ENCODE measurements at places on chromosomes 2 and 18.
A peak's percentile ranks its signal among the peaks of the same experiment; 100 is the strongest.

GRCh38 chr2:15159751-15160177 is 401.4 kb downstream of the NBAS start:
- peak; percentile 56 for DNase-seq

DNA sequence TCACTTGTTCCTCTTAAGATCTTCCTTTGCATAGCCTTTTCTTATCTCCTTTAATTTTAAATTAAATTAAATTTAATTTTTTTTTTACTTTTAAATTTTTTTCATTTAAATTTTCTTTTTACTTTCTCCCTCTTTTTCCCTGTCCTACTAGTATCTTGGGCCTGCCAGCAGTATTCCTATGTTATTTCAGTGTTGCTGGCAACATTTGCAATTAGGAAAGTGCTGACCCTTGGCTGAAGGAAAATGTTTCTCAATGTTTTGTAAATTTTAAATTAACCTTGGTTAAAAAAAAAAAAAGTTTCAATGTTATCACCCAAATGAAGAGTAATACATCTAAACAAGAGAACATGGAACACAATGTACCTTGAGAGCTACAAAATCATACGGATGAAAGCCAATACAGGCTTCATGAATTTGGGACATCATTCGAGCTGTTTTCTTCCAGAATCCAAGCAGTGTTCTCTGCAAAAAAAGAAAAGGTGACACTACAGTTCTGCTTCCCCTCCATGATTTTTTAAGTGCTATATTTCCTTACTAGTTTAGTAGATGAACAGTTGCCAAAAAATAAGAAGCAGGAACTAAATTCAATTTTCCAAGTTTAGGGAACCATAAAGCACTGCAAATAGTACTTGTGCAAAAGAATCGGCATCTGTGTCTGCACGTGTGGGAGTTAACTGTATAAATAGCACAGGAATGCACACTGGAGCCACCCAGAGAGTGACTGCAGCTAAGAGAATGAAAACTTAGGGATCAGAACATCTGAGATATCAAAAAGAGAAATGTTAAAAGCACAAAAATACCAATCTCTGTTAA is 55.8 kb downstream of the ICA1L start:
- DNase-seq, result peak; percentile 56

DNA sequence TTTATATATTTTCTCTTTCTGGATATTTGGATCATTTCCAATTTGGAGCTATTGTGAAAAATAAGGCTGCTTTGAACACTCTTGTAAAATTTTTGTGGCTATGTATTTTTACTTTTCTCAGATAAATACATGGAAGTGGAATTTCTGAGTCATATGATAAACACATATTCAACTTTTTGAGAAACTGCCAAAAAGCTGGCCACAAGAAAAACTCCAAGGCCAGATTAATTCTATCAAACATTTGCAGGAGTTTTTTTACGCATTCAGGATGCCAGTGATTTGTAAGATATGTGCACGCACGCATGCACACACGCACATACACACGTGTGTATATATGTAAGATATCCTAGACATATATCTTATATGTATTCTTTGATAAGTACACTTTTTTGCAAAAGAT is 477.5 kb upstream of the SPHKAP start:
- DNase-seq, result no peak

DNA sequence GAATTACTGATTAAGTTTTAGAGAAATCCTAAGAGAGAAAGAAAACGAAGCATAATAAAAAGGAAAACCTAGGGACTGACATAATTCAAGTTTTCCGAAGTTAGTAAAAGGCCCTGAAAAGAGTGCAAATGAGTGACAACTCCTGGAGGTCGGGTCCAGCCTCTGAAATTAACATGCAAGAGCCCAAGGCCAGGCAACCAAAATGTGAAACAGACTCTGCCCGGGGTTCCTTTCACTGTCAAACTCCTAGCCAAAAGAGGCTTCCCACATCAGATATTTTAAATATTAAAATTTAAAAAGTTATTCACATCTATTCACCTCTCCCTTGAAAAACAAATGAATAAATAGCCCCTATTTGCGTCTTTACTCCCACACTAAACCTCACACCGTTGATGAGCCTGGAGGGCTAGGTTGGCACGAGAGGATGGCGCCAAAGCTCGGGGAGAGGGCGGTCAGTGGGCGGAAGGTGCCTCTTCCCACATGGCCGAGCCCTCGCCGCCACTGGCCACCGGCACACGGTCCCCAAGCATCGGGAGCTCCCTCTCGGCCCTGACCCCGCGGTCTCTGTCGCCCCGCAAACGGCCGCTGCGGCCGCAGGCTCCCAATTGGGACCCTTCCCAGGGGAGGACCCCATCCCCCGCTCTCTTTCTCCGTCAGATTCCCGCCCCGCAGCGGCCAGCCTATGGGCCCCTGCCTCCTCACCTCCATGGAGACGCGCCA is 630 bp downstream of the PPM1G start:
- peak; percentile 8 for DNase-seq

DNA sequence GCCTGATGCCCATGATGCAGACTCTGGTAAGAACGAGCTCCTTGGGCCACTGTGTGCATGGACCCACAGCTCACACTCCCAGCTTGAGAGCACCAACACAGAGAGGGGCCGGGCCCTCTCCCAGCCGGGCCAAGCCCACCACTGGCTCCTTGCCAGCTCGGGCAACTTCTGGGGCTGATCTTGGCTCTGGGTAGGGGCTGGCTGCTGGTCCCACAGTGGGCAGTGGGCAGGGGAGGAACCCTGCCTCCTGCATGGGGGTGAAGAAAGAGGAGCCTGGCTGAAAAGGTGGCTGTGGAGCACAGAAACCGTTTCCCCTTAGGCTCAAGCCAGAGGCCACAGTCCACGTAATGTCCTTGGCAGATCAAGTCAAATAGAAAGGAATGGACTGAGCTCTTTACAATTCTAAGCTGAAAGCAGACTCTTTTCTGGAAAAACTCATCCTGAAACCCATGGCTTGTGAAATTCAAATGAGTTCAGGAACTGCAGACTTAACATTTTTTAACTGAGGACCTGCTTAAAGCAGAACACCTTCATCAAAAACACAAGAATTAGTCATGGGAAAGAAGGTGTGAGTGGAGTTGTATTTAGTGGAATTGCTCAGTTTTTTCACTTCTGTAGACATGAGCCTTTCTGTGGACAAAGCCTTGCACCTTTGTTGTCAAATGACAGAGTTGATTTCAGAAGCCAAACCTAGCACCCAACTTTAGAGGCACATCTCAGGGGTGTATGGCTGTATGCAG is 104.9 kb downstream of the STPG4 start:
- no peak for DNase-seq

DNA sequence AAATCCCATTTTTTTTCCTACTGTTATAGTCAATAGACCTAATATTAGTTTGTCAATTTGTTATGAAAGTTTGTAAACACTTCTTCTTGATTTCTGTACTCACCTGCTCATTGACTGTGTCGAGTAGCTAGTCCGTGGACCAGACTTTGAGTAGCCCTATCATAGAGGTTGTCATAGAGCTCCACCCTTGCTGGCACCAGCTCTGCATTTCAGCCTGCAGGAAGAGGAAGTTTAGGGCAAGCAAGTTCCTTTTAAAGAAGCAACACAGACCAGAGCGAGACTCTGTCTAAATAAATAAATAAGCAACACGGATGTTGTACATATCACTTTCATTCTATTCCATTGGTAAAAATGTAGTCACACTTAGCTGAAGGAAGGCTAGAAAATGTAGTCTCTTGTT is 74.0 kb downstream of the MCFD2 start:
- DNase-seq, result no peak

DNA sequence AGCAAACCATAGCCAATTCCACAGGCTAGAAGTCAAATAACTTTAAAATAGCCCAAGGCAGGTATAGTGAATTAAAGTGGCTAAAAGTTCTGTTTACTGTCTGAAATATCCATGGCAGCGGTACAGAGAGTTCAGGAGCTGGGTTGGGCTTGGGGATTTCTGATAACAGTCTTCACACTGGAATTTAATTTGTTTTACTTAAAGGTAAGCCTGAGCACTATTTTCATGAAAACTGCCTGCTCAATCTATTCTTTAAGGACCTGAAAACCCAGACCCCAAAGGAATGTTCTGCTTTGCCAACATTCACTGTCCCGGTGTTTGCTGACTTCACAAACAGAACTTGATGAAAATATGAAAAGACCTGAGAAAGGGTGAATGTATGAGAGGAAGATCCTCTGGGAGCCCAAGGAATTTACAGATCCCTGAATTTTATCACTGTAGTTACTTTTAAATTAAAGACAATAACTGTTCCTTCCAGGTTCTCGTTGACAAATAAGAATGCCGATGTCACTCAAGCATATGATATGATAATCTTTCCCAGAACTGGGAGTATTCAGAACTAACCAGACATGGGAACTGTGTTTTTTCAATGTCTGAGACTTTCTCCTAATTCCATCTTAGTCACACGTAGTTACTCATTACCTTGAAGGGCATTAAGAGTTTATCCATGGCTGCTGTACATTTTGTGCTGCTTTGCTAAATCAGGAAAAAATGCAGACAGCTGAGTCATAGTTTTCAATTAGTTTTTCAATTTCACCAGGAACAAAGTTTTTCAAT is 28.3 kb upstream of the ITGB6 start:
- peak; percentile 25 for DNase-seq

DNA sequence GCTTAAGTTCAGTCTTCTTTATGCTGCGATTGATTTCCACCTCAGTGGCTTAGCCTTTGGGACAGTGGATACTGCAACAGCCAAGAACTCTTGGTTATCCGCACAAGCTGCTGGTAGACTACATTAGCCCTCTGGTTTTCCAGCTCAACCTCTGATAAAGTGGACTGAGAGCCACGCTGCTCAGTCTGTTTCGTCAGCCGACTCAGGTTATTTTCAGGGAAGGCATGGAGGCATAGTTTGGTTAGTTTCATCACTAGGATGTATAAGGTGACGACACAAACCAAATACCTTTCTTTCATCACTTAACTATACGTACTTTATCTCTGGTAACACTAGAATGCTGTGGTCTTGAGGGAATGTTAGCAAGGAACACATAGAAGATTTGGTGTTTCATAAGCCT is 14.2 kb downstream of the CD8A start:
- DNase-seq, result no peak

- DNase-seq, result no peak
Observed at GRCh38 chr18:57249179-57249578, 102.3 kb downstream of the BOD1L2 start.

DNA sequence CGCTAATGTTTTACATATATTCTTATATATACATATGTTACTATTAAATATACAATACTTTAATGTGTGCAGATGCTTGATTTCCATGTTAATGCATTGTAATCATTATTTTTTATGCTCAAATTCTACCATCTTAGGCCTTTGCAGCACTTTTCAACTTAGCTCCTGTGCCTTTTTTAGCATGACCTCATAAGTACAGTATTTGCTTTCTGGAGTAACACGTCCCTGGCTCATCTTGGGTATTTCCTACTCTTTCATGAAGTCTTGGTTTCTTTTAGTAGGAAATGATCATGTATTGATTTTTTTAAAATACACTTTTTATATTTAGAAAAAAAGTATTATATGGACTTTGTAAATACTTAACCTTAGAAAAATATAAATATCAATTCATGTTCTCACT is 36.5 kb downstream of the CAB39 start:
- DNase-seq, result no peak

DNA sequence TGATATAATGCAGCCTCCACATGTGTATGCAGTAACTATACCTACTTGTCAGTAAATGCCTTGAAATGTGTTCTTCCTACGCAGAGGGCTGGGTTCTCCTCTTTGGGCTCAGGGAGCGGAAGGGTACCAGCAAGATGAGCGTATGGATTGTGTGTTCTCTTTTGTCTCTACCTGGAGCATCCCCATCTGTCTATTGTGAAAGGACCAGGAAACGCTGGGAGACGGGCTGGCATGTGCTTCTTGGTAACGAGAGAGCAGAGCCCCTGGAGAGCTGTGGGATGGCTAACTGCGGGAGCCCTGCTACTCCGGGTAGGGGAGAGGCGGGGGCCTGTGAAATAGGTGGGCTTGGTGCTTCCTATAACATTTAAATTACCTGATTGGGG is 80.9 kb downstream of the BCL2 start:
- no peak for DNase-seq

GRCh38 chr2:236641051-236641726 is 71.6 kb downstream of the ACKR3 start:
- DNase-seq, result no peak

- peak; percentile 51 for DNase-seq
Observed at GRCh38 chr2:235661167-235661937, 167.5 kb downstream of the AGAP1 start.

DNA sequence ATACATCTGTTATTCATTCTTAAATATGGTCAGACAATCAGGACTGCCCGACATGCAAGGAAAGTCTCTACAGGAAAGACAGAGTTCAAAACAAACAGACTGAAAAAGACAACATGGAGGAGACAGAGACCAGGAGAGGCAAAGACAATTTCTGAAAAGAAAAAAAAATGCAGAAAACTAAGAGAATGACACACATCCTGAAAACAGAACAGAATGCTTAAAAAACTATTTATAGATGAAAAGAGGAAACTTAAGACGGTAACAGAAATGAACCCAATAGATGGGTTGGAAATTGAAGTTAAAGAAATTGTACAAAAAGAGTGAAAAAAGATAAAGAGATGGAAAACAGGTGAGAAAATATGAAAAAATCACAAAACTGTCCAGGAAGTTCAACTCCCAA is 95.7 kb downstream of the BCL2 start:
- no peak for DNase-seq

DNA sequence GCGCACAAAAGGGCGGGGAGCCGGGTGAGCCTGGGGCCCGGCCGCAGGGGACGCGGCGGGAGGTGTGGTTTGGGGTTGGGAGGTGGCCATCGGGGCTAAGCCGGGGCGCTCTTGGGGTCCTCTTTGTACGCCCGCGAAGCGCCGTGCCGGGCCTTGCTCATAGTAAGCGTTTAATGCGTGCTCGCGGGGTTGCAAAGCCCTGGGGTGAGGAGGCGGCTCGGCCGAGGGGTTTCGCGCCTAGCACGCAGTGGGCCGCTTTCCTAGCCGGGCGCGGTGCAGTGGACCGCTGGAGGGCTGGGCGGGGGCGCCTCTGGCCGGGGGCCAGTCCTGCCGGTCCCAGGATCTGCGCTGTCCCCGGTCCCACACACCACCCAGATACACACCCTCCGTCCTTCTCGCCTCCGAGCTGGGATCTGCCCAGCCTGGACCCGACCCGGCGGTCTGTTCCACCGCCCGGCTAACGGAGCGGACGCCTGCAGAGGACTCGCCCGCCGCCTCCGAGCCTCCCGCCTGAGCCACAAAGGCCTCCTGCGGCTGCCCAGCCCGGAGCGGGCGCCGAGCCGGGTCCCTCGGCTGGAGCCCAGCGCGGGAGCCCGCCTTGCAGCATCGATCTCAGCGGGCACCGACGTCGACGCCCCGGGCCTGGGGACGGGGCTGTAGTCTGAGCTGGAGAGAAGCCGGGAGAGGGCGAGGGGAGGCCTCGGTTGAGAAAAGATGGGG is 564 bp downstream of the DPYSL5 start:
- DNase-seq, result peak; percentile 11

- peak; percentile 55 for DNase-seq
Observed at GRCh38 chr2:30514134-30514847, 67.2 kb downstream of the LCLAT1 start.

GRCh38 chr2:3142210-3142609 is 235.4 kb downstream of the EIPR1 start:
- DNase-seq, result no peak

- no peak for DNase-seq
Observed at GRCh38 chr18:50716902-50717301, 102.9 kb downstream of the MRO start.

GRCh38 chr2:39399570-39399969 is 37.5 kb downstream of the MAP4K3 start:
- DNase-seq, result no peak

Measured in tongue (tissue), 3 donors.